RWPE1 (cell line): ENCODE measurements at places on chromosomes 12 and 14.

DNA sequence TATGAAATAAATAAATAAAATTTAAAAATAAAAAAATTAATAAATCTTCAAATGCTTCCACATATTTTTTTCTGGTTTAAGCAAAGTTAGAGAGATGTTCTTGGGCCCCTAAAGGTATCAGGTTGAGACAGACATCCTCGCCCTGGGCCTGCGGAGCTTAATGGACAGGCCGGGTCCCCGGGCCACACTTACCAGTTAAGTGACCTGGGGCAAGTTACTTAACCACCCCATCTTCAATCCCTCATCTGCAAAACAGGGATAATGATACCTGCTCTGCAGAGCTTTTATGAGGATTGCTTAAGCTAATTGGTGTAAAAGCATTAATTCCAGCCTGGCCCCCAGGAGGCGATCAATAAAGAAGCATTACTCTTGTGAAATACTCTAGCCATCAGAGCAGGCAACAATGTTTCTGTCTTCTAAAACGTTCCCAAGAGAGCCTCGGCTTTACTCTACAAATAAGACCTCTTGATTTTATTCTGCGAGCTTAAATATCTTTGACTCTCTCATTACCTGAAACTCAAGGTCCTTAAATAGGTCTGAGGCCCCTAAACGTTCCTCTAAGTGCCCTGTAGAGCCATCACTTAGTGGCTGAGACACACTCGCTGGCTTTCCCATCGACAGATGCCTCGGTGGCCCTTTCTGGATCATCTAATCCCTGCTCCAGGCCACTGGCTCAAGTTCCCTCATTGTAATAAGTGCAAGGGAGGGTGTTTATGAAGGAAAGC, 81.1 kb upstream of the DIO3 start:
- DNase-seq, result no peak

DNA sequence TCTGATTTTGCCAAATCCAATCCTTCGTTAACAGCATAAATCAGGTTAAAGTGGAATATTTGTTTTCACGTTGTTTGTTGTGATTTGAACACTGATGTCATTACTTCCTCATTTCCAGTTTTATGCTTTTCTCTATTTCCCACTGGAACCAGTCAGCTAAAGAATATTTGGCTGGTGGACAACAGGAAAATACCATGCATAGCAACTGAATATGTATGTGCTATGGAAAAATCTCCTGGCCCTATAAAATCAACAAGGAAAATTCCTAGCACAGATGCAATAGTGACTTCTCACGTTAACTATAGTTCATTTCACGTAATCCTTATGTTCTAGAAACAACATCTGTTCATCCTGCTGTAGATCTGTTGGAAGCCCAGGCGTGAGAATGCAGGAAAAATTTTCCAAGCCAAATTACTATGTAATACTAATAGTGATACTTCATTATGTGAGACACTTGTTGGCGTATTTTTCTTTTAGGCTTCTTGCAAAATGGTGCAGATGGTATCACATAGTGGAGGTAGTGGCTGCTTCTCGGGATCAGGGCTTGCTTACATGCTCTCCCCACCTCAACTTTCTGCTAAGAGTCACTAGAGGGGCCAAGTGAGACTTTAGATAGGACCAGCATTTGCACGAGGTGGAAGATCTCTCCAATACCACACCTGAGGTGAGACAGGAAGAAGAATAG, 86.3 kb upstream of the USP44 start:
- DNase-seq, result no peak

DNA sequence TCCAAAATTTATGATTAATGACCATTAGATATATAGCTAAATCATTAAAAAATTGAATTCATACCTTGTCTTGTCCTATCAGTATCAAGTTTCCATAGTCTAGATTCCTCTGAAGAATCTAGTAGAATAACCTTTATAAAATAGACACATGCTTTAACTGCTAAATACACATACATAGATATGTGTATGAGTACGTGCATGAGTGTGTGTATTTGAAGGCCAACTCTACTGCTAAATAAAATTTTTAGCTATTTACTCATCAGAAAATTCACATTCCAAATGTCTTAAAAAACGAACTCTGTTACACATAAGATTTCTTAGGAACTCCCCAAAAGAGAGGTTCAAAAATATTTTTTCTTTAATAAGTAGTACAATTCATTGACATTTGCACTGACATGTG, 233.0 kb downstream of the SSPN start:
- no peak for DNase-seq

- peak; percentile 56 for DNase-seq
Measured at GRCh38 chr14:56422703-56423213, 156.8 kb upstream of the TMEM260 start.

- DNase-seq, result no peak
Measured at GRCh38 chr12:55780685-55781084, 36.8 kb downstream of the SARNP start.

DNA sequence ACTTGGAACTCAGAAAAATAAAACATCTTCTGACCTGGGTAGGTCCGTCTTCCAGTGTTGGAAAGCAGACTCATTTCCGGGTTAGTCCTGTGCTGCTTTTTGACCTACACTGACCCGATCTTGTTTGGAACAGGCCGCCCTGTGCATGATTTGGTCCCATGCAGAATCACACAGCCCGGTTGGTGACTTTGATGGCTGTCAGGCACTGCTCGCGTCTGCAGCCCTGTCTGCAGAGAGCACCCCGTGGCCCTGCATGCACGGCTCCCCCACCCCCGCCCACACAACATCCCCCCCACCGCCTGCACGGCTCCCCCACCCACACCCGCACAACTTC, 31.6 kb downstream of the PACS2 start:
- no peak for DNase-seq

DNA sequence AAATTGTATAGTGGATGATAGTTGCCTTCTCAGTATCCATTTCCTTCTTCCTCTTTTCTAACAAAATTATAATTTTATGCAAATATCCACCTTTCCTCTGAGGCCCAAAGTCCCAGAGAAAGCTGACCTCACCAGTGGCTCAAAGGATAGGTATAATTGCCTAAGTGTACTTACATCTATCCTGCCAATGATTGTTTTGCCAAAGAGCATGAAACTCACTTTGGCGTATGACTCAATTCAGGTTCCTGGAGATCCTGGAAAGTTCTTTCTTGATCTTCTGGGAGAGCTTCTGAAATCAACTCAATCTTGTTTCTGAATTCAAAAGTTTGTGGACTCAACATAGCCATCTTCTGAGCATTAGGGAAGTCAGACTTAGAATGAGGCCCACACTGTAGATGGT, 10.5 kb upstream of the RBM25 start:
- DNase-seq, result no peak

DNA sequence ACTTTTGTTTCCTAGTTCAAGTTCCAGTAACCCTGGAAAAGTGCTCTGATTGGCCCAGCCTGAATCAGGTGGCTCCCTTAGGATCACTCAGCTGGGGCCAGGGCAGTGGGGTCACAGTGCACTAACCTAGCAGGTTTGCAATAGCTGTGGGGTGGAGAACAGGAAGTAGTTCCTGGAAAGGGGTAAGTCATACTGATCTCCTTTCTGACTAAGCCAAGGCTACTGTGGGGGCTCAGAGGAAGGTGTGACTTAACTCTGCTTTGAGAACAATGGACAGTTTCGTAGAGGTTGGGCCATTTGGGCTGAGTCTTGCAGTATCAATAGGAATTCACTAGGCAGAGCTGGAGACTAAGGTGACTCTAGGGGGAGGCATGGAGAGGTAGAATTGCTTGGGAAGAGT, 89.4 kb downstream of the KIF26A start:
- DNase-seq, result no peak

DNA sequence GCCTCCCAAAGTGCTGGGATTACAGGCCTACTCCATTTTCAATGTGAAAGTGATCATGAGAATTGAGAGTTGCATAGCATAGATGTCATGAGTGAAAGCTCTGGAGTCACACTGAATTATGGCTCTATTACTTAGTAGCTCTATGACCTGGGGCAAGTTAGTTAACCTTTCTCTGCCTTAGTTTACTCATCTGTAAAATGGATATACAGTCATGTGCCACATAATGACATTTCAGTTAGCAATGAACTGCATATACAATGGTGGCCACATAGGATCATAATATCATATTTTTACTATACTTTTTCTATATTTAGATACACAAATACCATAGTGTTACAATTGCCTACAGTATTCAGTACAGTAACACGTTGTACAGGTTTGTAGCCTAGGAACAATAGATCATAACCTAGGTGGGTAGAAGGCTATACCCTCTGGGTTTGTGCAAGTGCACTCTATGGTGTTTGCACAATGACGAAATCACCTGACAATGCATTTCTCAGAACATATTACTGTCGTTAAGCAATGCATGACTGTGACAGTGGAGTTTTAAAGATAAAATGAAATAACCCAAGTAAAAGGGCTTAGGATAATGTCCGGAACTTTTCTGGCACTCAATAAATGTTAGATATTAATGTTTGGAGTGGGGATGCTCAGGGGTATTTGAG, 53.1 kb downstream of the ZFYVE26 start:
- DNase-seq, result no peak

DNA sequence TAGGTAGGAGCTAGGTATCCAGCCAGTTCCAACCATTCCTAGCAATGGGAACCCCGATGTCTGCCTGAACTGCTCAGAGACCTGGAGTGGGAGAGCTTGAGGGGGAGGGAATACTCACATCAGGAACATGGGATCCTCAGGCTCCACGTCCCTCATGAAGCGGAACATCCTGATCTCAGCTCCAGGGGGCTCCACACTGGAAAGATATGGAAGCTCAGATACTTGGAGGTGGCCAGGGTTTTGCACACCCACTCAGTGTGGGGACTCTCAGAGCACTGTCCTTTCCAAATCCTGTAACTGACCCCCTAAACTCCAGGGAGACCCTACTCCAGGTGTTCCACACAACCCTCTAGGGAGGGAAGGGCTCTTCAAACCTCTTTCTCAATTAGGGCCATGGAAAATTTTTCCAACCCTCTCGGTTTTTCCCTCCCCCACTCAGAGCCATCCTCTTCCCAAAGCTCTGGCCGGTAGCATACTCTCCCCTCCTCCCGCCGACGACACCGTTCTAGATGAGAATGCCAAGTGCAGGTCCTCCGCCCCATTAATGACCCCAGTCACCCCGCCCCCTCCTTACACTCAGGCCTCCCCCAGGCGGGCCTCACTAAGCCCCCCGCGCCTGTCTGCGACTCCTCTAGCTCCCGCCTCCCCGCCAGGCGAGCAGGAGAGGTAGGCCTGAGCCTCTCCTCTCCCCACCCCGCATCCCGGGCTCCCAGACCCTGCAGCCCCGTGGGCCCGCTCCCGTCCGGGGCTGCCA, 597 bp downstream of the MLF2 start:
- DNase-seq, result peak; percentile 48

- DNase-seq, result no peak
Measured at GRCh38 chr12:104814944-104815343, 143.1 kb downstream of the SLC41A2 start.

DNA sequence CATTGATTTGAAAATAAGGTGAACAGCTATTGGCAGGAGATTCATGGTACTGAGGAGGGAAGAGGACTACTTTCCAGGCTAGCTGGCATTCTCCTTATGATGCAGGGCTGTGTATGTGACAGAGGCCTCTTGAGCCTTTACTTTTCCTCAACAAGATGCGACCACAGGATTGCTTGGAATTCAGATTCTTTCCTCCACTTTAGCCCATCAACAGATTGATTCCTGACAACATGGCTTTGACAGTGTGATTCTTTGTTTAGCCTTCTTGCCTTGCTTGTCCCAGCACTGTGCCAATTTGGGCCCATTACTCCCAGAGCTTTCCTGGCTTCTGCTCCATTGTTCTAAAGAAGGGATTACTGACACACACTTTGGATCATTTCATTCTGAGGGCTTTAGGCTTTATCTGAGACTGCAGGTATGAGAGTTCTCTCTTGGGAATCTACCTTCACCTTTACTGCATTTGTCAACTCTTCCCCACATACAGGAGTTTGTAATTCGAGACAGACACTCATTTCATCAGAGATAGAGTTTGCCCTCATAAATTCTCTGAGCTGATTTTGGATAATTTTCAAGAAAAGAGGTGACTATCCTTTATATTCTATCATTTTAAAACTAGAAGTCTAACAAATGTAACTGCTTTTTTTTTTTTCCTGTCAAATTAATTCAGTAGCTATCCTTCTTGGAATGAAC, 206.4 kb upstream of the GZMB start:
- no peak for DNase-seq

DNA sequence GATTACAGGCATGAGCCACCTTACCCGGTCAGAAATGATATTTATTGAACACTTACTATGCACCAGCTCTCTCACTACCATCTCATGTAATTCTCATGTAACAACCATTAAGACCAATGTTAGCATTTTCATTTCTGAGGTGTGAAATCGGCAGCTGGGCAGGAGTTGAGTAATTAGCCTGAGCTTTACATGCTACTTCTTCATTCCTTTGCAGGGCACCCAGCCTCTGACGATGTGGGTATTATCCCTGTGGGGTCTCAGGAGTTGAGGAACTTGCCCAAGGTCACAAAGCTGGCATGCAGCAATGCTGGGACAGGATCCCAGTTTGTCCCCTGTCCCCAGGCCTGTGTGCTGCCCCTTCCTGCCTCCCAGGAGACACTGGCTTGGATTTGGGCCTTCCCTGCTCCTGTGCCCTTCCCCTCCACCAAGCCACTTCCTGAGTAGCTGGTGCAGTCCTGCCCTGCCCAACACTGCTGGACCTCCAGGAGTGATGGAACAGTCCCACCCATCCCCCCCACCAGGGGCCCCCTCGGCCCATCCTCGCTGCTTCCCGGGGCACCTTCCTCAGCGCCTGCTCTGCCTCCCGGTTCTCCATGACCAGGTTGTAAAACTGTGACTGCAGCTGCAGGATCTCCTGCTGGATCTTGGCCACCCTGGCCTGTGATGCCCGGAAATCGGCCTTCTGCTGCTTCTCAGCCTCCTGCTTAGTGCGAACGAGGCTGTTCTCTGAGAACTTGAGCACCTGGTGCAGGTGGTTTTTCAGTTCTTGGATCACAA, 14.7 kb downstream of the RITA1 start:
- no peak for DNase-seq

- DNase-seq, result no peak
Measured at GRCh38 chr12:23561364-23562345, 387.8 kb downstream of the SOX5 start.
